H1 (cell line): ENCODE measurements at places on chromosomes 1 and 21.

- no peak for DNase-seq
Observed at GRCh38 chr1:201255479-201256362, 27.6 kb upstream of the PKP1 start.

- no peak for DNase-seq
Observed at GRCh38 chr1:219927298-219927955, 930 bp downstream of the SLC30A10 start.

DNA sequence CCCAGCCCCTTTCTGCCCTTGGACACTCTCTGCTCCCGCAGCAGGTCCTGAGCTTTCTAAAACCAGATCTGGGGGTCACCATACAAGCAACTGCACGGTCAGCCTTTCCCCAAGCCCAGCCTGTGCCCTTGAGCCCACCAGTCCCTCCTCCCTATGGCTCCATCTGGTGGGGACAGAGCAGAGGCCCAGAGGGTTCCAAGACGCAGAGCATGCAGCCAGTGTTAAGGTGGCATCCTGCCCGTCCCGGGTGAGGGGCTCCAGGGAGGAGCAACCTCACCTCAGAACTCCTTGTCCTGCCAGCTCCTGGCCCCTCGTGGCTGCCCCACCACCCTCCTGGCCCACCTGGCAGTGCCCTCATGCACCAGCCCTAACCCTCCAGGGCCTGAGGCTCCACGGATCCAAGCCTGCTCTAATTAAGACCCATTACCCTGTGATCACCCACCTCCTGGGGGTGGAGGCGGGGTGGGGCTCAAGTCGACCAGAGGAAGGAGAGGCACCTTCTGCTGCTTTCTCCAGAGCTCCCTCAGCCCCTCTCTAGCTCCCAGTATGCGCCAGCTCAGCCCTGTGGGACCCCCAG is 8.5 kb downstream of the CHD5 start:
- DNase-seq, result no peak

- peak; percentile 71 for DNase-seq
Observed at GRCh38 chr1:160675641-160676410, 29.0 kb upstream of the SLAMF1 start.

DNA sequence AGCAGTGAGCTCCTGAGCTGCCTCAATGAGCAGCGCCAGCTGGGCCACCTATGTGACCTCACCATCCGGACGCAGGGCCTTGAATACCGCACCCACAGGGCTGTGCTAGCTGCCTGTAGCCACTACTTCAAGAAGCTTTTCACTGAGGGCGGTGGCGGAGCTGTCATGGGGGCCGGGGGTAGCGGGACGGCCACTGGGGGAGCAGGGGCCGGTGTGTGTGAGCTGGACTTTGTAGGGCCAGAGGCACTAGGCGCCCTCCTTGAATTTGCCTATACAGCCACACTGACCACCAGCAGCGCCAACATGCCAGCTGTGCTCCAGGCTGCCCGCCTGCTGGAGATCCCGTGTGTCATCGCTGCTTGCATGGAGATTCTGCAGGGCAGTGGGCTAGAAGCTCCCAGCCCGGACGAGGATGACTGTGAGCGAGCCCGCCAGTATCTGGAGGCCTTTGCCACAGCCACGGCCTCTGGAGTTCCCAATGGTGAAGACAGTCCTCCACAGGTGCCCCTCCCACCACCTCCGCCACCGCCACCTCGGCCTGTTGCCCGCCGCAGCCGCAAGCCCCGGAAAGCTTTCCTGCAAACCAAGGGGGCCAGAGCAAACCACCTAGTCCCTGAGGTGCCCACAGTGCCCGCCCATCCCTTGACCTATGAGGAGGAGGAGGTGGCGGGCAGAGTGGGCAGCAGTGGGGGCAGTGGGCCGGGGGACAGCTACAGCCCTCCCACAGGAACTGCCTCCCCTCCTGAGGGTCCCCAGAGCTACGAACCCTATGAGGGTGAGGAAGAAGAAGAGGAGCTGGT is 12.3 kb downstream of the ZBTB7B start:
- DNase-seq, result no peak

GRCh38 chr1:160325252-160325651 is 17.8 kb downstream of the COPA start:
- no peak for DNase-seq

GRCh38 chr1:152141971-152142584 is 16.9 kb downstream of the RPTN start:
- peak; percentile 2 for DNase-seq

- no peak for DNase-seq
Observed at GRCh38 chr1:108829498-108829916, 27.4 kb downstream of the AKNAD1 start.

- no peak for DNase-seq
Observed at GRCh38 chr1:109985247-109986053, 885 bp downstream of the AHCYL1 start.

GRCh38 chr1:115496904-115497527 is 144.8 kb upstream of the VANGL1 start:
- DNase-seq, result peak; percentile 10

GRCh38 chr1:46334030-46334384 is 6.6 kb upstream of the NSUN4 start:
- no peak for DNase-seq

DNA sequence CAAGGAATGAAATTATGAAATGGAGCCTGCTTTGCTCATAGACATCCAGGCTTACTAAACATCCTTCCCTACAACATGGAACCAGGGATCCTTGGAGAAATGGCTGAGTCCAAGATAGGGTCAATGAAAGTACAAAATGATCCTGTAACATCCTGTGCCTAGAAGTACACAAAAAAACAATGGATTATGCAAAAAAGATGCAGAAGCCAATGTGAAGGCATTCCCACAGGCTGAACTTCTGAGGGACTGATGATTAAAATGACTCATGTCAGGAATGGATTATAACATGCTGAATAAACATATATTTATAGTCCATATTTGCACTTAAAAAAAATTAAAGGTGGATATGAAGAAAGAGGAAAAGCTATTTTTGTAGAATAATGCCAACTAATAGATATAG is 10.4 kb upstream of the HOOK1 start:
- no peak for DNase-seq

- DNase-seq, result peak; percentile 70
Observed at GRCh38 chr1:162091681-162092524, 22.4 kb downstream of the NOS1AP start.

DNA sequence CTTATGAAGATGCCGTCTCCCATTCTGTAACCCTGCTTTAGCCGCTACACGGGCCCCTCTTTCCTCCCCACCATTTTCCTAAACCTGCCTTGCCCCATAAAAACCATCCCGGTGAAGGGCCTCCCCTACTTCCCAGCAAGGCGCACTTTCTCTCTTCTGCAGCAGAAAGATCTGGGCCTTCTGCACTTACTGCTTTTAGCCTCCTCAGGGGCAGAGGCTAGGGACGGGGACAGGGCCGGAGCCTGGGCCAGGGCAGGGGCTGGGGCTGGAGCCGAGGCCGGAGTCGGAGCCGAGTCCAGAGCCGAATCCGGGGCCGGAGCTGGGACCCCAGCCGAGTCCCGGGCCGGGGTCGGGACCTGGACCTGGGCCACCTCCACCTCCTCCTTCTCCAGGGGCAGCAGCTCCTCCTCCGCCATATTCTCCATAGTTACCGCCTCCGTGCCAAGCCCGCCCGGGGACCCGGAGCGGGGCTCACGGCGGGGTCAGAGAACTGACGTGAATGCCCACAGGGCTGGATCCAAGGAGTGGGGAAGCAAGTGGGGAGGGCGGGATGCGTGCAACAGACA is 382 bp downstream of the TRMT1L start:
- no peak for DNase-seq

DNA sequence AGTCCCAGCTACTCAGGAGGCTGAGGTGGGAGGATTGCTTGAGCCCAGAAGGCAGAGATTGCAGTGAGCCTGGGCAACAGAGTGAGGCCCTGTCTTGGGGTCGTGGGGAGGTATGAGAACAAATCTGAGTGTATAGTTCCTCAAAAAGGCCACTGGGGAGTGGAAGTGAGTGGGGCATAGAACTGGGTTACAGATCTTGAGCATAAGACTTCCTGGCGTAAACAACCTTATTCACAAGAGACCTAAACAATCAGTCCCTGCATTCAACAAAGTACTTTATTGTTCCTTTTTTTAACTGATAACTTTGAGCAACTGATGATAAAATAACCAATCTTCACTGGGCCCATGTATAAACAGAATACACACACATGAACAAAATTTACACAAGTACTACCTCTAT is 72.7 kb upstream of the MUTYH start:
- DNase-seq, result no peak
